Epithelial cell of esophagus (primary cell): ENCODE measurements at places on chromosomes 13 and 19.

- DNase-seq: no peak
Observed at GRCh38 chr13:36125841-36126240, 5.3 kb downstream of the DCLK1 start.

- DNase-seq: no peak
Observed at GRCh38 chr19:741506-742131, 9.3 kb upstream of the MISP start.

DNA sequence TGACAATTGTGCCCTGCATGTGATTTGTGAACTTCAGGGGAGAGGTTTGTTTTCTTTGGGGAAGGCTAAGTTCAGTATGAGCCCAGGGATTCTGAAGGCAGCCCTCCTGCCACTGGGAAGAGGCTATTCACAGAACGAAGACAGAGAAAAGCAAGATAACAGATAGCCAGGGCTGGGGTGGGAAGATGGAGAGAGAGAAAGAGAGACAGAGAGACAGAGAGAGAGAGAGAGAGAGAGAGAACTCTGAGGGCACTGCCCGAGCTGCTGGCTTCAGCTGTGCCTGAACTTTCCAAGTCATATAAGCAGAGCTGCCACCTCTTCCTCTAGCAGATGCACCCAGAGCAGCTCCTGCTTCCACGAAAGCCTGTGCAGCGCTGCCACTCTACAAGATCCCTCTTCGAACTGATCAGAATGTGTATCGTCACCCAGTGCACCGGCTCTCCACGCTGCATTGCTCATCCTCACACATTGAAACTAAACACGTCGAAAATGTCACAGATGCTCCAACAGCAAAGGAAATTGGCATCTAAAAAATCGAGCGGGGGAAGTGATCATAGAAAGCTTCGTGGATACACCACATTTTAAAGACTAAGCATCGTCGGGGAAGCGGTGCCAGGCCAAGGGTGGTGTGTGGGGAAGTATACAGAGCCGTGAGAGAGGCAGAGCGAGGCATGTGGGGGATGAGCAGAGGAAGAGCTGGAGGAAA lies 81.8 kb upstream of the SIAH3 start:
- DNase-seq: no peak

GRCh38 chr19:2636897-2637683 lies 65.4 kb downstream of the GNG7 start:
- peak; percentile 44 for DNase-seq

DNA sequence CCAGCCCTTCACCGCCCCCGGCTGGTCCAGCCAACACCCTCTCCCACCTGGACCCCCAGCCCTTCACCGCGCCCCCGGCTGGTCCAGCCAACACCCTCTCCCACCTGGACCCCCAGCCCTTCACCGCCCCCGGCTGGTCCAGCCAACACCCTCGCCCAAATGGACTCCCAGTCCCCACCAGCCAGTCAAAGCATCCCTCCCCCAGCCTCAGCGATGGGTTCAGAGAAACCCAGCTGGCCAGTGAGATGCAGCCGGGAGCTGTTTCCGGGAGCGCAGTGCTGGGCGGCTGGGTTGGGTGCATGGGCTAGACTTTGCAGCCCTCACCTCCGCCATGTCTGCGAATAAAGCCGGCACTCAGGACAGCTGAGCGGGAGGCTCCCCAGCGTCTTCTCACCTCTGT lies 6.5 kb upstream of the CDC34 start:
- no peak for DNase-seq

GRCh38 chr19:30677702-30678101 lies 305.5 kb downstream of the ZNF536 start:
- DNase-seq: no peak

- no peak for DNase-seq
Observed at GRCh38 chr13:78139765-78140164, 221.1 kb upstream of the EDNRB start.

GRCh38 chr13:38264363-38265131 lies 85.1 kb upstream of the UFM1 start:
- DNase-seq: no peak

- DNase-seq: no peak
Observed at GRCh38 chr13:39020853-39021462, 16.9 kb downstream of the PROSER1 start.

- no peak for DNase-seq
Observed at GRCh38 chr19:54317108-54317964, 4.4 kb upstream of the LILRA5 start.

DNA sequence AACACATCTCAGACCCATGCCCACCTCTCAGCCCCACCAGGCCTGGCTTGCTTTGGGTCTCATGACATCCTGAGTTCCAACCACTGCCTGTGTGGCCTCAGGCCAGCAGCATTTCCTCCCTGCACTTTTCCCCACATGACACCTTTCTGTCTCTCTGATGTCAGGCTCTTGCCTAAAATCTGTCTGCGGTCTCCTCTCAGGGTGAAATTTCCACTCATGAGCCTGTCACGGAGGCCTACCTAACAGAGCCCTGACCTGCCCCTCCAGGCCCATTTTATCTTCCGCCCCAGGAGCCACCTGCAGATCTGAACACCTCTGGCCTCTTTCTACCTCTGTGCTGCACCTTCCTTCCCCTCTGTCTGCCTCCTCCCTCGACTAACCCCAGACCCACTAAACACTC lies 93.5 kb downstream of the ZDHHC20 start:
- DNase-seq: no peak

DNA sequence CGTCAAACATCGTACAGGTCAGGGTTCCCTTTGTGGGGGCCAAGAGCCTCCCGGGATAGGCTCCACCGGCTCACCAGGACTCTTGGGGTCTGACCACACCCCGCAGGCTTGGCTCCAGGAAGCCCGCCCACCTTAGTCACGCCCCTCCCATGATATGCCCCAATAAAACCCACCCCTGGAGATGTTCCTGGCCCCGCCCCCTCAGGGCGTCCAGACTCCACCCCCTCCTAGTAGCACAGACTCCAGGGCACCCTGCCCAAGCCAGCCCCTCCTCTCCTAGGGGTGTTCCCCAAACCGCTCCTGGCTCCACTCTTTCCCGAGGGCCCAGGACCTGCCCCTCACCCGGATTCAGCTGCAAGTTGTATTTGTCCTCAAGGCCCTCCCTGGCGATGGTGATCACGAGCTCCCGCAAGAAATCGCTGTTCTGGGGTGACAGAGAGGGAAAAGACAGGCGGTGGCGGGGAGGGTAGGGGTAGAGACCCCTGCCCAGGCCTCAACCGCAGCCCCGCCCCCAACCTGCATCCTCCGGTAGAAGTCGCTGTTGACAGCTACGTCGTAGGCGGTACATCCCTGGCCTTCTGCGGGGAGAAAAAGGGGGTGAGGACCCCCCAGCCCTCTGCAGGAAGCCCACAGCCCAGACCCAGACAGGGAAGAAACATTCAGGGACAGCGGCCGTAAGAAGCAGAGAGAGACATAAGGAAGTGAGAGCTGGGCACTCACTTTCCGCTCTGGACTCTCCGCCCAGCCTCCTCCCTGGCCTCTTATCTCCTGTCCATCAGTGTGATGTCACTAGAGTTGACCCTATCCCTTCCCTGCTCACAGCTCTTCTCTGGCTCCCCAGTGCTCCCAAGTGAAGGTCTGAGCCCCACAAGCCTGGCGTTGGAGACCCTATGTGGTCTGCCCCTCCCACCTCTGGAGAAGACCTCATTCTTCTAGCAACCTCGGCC lies 3.9 kb downstream of the PIH1D1 start:
- DNase-seq: peak; percentile 24

GRCh38 chr19:29187676-29188075 lies 25.3 kb downstream of the UQCRFS1 start:
- DNase-seq: no peak

DNA sequence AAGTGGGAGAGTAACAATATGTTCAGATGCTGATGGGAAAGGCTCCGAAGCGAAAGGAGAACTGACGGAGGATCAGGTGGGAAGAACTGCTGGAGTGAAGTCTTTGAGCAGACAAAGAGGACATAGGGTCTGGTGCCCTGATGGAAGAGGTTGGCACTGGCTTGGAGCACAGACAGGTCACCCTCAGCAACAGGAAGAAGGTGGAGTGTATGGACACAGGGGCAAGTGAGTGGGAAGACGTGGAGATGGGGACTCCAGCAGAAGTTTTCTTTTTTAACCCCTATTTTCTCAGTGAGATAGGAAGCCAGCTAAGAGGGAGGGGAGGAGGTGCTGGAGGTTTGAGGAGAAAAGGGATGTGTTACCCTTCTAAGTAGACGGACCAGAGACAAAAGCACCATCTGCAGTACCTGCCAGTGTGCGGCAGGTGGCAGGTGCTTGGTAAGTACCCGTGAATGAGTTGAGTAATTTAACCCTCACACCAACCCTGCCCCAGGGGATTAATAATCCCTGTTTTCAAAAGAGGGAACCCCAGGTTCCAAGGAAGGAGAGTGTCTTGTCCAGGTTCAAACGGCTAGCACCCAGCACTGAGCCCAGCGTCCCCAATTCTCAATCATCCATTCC lies 11.2 kb downstream of the HAS1 start:
- peak; percentile 80 for DNase-seq

GRCh38 chr19:16470911-16471811 lies 609 bp downstream of the EPS15L1 start:
- DNase-seq: peak; percentile 74

- no peak for DNase-seq
Observed at GRCh38 chr19:7333198-7334118, 15.3 kb upstream of the ARHGEF18 start.

- DNase-seq: peak; percentile 30
Observed at GRCh38 chr13:24922387-24922744, 158.4 kb downstream of the RNF17 start.

DNA sequence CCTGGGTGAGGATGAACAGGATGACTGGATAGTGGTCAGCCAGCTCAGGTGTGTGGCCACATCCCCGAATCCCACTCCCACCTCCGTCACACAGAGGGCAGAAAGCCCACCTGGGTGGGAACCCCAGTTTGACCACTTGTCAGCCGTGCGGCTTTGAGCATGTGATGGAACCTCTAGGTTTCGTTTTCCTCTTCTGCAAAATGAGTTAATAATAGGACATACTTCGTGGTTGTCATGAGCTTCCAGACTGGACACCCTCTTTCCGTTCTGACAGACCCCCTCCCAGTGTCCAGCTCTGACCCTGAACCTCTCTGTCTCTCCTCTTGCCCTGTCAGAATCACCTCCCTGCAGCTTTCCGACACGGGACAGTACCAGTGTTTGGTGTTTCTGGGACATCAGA lies 1.8 kb downstream of the AXL start:
- DNase-seq: no peak

- DNase-seq: no peak
Observed at GRCh38 chr19:14409146-14410023, 9.8 kb downstream of the DDX39A start.

DNA sequence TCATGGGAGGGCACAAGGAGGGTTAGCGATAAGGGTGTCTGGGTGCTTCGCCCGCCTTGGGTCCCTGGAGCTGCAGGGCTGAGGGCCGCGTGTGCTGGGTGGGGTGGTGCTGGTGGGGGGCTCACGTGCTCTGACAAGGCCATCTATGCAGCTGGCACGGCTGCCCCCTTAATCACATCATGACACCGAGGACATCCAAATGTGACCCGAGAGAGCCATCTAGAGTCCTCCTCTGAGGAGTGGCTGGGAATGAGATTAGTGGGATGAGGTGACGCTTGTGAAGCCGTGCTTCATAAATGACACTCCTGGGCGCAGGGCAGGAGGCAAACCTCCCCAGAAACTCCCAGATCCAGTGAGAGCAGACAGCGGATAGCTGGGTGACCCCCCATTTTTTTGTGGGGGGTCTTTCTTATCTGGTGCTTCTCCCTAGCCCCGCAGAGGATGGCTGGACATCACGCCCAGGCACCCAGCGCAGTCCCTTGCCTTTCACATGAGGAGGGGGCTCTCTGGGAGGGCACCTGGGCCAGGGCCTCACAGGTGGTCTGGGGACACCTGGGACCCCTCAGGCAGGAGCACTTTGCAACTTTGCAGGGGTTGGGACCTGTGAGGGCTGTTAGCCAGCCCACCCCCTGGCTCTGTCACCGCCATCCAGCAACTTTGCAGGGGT lies 6.6 kb downstream of the FZR1 start:
- no peak for DNase-seq

GRCh38 chr13:76622315-76623040 lies 263.7 kb downstream of the KCTD12 start:
- DNase-seq: no peak

GRCh38 chr19:42655748-42656147 lies 61.0 kb upstream of the CEACAM8 start:
- no peak for DNase-seq
